SJCRH30 (cell line): ENCODE measurements at places on chromosomes 2 and 18. TPM values are rescaled to one million over a fixed set of nuclear protein-coding genes. Genes with fewer than 3 reads are reported as not detected.
A peak's percentile ranks its signal among the peaks of the same experiment; 100 is the strongest.

- H3K36me3 ChIP-seq, result no peaks in the 10 kb centered on the region; the same call in 1 of the 2 replicates
- no peak overlapping the region for H3K4me3 ChIP-seq
- no peak overlapping the region for H3K27ac ChIP-seq
- no peak for DNase-seq
Observed at GRCh38 chr2:118151831-118152230, 63.6 kb downstream of the INSIG2 start.

DNA sequence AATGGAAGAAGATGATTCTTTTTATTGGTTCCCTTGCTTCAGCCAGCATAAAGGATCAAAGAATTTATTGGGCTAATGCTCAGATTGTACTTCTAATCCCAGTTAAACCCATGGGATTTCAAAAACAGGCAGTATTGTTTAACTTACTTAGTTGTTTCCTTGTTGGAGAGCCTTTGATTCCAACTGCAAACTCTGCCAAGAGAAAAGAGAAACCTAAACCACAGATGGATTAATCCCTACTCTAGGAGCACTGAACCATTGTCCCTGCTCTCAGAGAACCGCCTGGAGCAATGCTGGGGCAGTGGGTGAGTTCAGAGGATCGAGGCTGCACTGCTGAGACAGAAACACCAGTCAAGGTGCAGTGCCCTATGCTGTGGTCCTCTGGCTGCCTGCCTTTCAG lies 44.9 kb upstream of the SIGLEC15 start:
- no peaks in the 10 kb centered on the region for H3K36me3 ChIP-seq
- peak; percentile 15 for DNase-seq
- no peak overlapping the region for H3K4me3 ChIP-seq
- no peaks in the 10 kb centered on the region for H3K27me3 ChIP-seq

DNA sequence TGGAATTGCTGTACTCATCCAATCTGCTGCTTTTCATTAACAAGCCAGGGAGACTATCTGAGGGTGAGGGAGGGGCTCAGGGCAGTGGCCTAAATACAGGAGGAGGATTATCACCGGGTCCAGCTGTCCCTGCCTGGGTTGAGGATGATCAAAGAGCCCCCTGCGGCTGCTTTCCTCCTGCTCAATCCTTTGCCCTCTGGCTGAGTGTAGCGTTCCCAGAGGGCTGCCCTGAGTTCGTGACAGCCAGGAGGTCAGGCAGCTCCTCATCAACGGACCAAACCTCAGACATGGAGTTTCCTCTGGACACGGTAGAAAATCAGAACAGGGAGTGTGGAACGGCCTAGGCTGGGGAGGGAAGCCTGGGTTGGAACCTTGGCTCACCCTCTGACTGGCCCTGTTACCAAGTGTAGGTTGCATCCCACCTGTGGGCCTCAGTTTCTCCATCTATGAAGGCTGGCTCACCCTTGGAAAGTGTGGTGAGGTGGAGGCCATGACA lies 23.5 kb downstream of the CIB4 start:
- H3K4me1 ChIP-seq, result peaks cover 7% of the 10 kb centered on the region; the same call in 1 of the 2 replicates
- H3K27ac ChIP-seq, result no peak overlapping the region
- no peaks in the 10 kb centered on the region for H3K36me3 ChIP-seq
- no peak overlapping the region for H3K4me3 ChIP-seq
- H3K27me3 ChIP-seq, result peaks cover 49% of the 10 kb centered on the region

The ABCG8 gene
- total RNA-seq, result 0.04 TPM in 1 of 2 replicates, not detected in the other

- no peaks in the 10 kb centered on the region for H3K36me3 ChIP-seq
- no peak for DNase-seq
- no peak overlapping the region for H3K27ac ChIP-seq
- peaks cover 23% of the 10 kb centered on the region for H3K4me1 ChIP-seq
- no peak overlapping the region for H3K4me3 ChIP-seq
Observed at GRCh38 chr2:69768235-69768634, 26.3 kb downstream of the ANXA4 start.

The RGPD4 gene
- total RNA-seq, result 0.05 TPM in 1 of 2 replicates, not detected in the other

The CXCR1 gene
- total RNA-seq, result not detected in 2 replicates

GRCh38 chr18:24502667-24503523 lies 42.5 kb downstream of the HRH4 start:
- no peaks in the 10 kb centered on the region for H3K4me1 ChIP-seq
- H3K27me3 ChIP-seq, result no peaks in the 10 kb centered on the region
- no peak overlapping the region for H3K27ac ChIP-seq
- H3K36me3 ChIP-seq, result no peaks in the 10 kb centered on the region

DNA sequence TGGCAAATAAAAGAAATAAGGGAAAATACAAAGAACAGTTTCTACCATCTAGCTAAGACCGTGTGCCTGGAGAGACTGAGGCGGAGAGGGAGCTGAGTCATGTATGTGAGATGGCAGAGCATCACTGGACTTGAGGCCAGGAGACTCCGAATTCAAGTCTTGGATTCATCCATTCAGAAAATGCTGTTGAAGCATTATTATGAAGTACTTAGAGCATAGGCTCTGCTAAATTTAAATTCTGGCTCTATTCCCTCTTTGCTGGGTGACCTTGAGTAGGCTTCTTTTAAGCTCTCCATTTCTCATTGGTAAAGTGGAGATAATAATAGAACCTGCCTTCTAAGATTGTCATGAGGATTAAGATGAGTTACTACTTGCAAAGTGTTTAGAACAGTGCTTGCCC lies 34.7 kb downstream of the NPHP1 start:
- no peak for DNase-seq
- no peaks in the 10 kb centered on the region for H3K27me3 ChIP-seq
- H3K36me3 ChIP-seq, result no peaks in the 10 kb centered on the region
- H3K4me3 ChIP-seq, result no peak overlapping the region
- no peak overlapping the region for H3K27ac ChIP-seq
